Activated CD4-positive, alpha-beta T cell treated with anti-CD3 and anti-CD28 coated beads for 36 hours (primary cell): ENCODE measurements at places on chromosomes 7 and 10. TPM values are rescaled to one million over a fixed set of nuclear protein-coding genes. Genes with fewer than 3 reads are reported as not detected.

MKI67 gene
- 244 TPM for total RNA-seq

FRMPD2 gene
- not detected for total RNA-seq

TMEM209 gene
- total RNA-seq = 41.0 TPM

FRAT1 gene
- total RNA-seq = 1.3 TPM

PRLHR gene
- total RNA-seq = not detected

CALHM3 gene
- total RNA-seq = not detected

ADARB2 gene
- not detected for total RNA-seq

GSDME gene
- total RNA-seq = 6.2 TPM

MALRD1 gene
- total RNA-seq = not detected

FAM25A gene
- total RNA-seq = not detected

ZWINT gene
- 75.1 TPM for total RNA-seq

OR2A1 gene
- not detected for total RNA-seq

SFR1 gene
- total RNA-seq = 17.2 TPM

AUTS2 gene
- total RNA-seq = 3.0 TPM

AKR1C8 gene
- total RNA-seq = not detected

EIF3A gene
- total RNA-seq = 132 TPM

CALY gene
- not detected for total RNA-seq

GRID2IP gene
- total RNA-seq = 0.05 TPM

GFRA1 gene
- 0.09 TPM for total RNA-seq

SLC26A5 gene
- not detected for total RNA-seq

LGI1 gene
- total RNA-seq = not detected

C10orf105 gene
- 0.40 TPM for total RNA-seq

PSMA2 gene
- total RNA-seq = 217 TPM

CHN2 gene
- 0.39 TPM for total RNA-seq
